ENCODE measurements at places on chromosomes 5 and 9. TPM values are rescaled to one million over a fixed set of nuclear protein-coding genes. Genes with fewer than 3 reads are reported as not detected.

DNA sequence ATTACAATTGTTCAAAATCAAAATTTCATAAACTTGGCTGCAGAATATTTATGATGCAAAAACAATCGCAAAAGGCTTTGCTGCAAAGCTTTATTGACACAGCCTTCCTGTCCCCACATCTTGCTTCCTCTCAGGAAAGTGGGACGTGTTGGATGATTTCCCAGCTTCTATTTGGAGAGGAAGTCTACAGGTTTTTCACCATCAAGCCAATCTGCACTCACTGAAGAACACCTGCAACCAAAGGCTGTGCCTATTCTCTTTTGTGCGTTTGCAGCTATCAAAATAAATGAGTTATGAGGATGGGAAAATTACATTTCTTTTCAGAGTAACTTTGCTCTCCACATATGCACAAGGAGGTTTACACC lies 214.4 kb downstream of the PLK2 start:
- no peaks in the 10 kb centered on the region for H3K36me3 ChIP-seq
- H3K4me1 ChIP-seq = no peaks in the 10 kb centered on the region
- DNase-seq = no peak
- H3K27me3 ChIP-seq = no peaks in the 10 kb centered on the region
- no peak overlapping the region for H3K4me3 ChIP-seq
- H3K27ac ChIP-seq = no peak overlapping the region

MRPS2 gene
- polyA plus RNA-seq = 49.9 TPM

DNA sequence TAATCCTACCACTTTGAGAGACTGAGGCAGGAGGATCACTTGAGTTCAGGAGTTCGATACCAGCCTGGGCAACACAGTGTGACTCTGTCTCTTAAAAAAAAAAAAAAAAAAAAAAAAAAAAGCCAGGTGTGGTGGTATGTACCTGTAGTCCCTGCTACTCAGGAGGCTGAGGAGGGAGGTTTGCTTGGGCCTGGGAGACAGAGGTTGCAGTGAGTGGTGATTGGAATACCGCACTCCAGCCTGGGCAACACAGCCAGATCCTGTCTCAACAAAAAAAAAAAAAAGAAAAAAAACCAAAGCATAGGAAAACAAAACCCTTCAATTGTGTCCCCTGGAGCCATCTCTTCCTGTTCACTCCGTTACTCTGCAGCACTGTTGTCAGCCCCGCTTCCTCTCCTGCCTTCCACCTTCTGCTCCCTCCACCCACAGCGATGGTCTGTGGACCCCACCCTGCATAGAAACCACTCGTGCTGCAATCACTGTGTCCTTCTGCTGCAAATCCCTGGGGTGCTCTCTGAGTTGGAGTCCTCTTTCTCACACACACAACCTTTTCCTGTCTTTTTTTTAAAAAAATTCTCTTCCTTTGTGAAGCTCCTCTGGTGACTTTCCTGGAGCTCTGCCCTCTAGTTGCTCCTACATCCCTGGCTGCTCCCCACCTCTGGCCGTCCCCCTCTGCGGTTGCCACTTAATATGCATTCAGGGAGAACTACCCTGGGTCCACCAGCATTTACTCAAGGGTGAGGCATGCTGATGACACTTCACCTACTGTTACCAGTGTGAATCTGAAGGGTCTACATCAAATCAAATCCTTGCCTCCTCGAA lies 22.2 kb downstream of the CCT5 start:
- H3K27me3 ChIP-seq = no peaks in the 10 kb centered on the region
- H3K27ac ChIP-seq = no peak overlapping the region
- H3K4me3 ChIP-seq = no peak overlapping the region
- H3K36me3 ChIP-seq = no peaks in the 10 kb centered on the region
- no peak for DNase-seq

GRCh38 chr9:32589083-32589723 lies 16.2 kb upstream of the NDUFB6 start:
- no peaks in the 10 kb centered on the region for H3K36me3 ChIP-seq
- H3K4me3 ChIP-seq = no peak overlapping the region
- H3K27me3 ChIP-seq = no peaks in the 10 kb centered on the region
- no peak overlapping the region for H3K27ac ChIP-seq

DNA sequence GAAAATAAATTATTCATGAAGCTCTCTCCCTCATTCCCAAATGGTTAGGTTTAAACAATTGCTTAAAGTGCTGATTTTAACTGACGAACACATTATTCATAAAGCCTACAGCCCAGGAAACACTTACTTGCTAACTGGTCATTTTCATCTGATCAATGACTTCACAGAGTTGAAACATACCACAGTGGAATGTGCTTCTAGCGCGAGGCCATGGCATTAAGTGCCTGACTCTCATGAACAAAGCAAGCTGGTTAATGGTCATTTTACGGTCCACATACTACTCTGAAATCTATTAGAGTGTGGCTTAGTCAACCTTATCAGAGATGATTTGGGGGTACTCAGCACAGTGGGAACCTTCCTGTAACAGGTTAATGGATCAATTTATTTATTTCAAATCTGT lies 114.6 kb downstream of the MED27 start:
- no peaks in the 10 kb centered on the region for H3K27me3 ChIP-seq
- no peaks in the 10 kb centered on the region for H3K4me1 ChIP-seq
- H3K36me3 ChIP-seq = no peaks in the 10 kb centered on the region
- DNase-seq = no peak

DNA sequence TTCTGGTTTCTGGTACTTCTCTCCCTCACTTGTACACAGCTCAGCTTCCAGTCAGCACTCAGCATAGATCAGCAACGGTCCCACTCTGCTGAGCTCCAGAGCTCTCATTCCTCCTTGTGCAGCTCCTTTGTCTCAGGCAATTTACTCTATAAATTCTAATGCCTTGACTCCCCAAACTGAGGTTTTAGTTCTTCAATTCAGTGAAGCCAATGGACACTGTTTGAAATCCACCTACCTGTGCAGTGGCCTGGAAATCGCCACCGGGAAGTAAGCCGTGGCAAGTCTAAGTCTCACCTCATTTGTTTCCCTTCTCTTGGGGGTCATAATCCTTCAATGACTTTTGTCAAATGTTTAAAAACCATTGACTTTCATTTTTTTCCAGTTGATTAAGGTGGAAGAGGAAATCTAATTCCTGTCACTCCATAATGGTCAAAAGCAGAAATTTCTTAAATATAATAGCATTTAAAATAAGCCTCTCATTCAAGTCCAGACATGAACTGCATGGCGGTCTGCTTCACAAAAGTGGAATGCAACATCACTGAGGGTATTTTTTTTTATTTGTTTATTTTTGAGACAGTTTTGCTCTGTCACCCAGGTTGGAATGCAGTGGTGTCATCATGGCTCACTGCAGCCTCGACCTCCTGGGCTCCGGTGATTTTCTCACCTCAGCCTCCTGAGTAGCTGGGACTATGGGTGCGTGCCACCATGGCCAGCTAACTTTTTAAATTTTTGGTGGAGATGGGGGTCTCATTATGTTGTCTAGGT lies 79.6 kb downstream of the C7 start:
- no peaks in the 10 kb centered on the region for H3K36me3 ChIP-seq
- H3K4me1 ChIP-seq = peaks cover 22% of the 10 kb centered on the region
- DNase-seq = no peak
- H3K4me3 ChIP-seq = no peak overlapping the region
- no peaks in the 10 kb centered on the region for H3K27me3 ChIP-seq
- no peak overlapping the region for H3K27ac ChIP-seq

- H3K27me3 ChIP-seq = no peaks in the 10 kb centered on the region
- no peaks in the 10 kb centered on the region for H3K36me3 ChIP-seq
- DNase-seq = peak; percentile 43
- no peaks in the 10 kb centered on the region for H3K4me1 ChIP-seq
- peak within 1 kb of the TSS; percentile 57 for H3K4me3 ChIP-seq
Observed at GRCh38 chr5:151686674-151687407, at the start of gene SPARC. Gene SPARC (minus strand): TSS chr5:151686915. CDS start chr5:151676188, 10,727 bp downstream.

- no peaks in the 10 kb centered on the region for H3K27me3 ChIP-seq
- H3K4me1 ChIP-seq = no peaks in the 10 kb centered on the region
- H3K27ac ChIP-seq = no peak overlapping the region
- no peak overlapping the region for H3K4me3 ChIP-seq
- DNase-seq = no peak
Observed at GRCh38 chr5:169626779-169627178, 10.3 kb upstream of the DOCK2 start.

DNA sequence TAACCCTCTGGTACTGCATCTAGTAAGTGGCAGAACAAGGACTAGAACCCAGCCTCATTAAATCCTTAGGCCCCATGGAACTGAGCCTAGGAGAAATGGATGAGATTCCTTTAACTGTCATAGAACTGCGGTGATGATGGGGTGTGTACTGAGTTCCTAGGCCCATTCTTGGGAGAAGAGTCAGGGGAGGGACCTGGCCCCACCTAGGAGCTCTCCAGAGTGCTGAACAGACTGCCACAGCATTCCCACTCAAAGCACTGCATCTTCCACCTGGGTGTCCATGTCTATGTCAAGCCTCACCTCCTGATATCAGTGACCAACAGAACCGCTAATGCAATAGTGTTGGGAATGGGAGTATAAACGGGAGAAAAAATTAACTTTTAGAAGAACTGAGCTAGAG lies 36.6 kb downstream of the TTLL11 start:
- no peaks in the 10 kb centered on the region for H3K36me3 ChIP-seq
- no peak for DNase-seq
- no peak overlapping the region for H3K4me3 ChIP-seq
- no peak overlapping the region for H3K27ac ChIP-seq
- H3K4me1 ChIP-seq = no peaks in the 10 kb centered on the region

GRCh38 chr5:95565280-95565920 lies 10.5 kb downstream of the ARSK start:
- no peaks in the 10 kb centered on the region for H3K27me3 ChIP-seq
- H3K4me1 ChIP-seq = no peaks in the 10 kb centered on the region
- H3K36me3 ChIP-seq = peaks cover 2% of the 10 kb centered on the region
- no peak for DNase-seq

OMD gene
- 0.28 TPM for polyA plus RNA-seq

- no peaks in the 10 kb centered on the region for H3K36me3 ChIP-seq
- peaks cover 6% of the 10 kb centered on the region for H3K4me1 ChIP-seq
- H3K27ac ChIP-seq = peak overlapping the region; percentile 58
Observed at GRCh38 chr5:88829054-88829453, 53.9 kb downstream of the MEF2C start.

SURF1 gene
- polyA plus RNA-seq = 58.3 TPM

Measured in liver (tissue), 10 donors.